ENCODE measurements at places on chromosomes 7 and 10.

DNA sequence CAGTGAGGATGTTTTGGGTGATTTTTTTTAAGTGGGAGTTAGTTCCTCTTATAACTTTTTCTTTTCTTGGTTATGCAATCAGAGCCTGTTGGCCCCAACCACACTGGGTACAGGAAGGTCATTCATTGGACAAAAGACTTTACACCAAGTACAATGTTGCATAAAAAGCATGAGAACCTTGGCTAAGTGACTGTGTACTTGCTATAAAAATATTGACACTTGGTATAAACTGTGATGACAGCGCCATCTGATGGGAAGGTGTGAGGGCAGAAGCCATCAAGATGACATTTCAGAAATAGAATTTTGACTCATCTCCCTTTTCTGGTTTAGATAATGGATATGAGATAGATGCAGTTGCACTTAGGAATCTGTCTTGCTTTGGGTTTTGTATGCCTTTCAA, 126.4 kb upstream of the CCDC6 start:
- DNase-seq: peak; percentile 62

- no peak for DNase-seq
Observed at GRCh38 chr7:134755422-134756022, 23.9 kb upstream of the CALD1 start.

DNA sequence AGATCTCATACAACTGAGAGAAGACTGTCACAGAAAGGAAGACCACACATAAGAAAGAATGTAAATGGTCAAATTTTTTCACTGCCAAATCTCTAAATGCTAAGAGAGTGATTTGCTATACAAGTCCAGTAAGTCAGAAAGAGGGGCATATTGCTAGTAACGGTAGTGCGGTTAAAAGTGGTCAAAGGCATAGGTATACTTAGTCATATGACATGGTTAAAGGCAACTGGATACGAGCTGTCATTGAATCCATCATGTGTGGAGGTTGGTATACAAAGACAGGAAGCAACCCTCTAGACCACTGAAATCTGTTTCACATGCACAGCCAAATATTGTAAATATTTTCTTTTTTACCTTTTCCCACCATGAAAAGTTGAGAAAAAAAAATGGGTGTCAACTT, 4.8 kb downstream of the INHBA start:
- DNase-seq: no peak

DNA sequence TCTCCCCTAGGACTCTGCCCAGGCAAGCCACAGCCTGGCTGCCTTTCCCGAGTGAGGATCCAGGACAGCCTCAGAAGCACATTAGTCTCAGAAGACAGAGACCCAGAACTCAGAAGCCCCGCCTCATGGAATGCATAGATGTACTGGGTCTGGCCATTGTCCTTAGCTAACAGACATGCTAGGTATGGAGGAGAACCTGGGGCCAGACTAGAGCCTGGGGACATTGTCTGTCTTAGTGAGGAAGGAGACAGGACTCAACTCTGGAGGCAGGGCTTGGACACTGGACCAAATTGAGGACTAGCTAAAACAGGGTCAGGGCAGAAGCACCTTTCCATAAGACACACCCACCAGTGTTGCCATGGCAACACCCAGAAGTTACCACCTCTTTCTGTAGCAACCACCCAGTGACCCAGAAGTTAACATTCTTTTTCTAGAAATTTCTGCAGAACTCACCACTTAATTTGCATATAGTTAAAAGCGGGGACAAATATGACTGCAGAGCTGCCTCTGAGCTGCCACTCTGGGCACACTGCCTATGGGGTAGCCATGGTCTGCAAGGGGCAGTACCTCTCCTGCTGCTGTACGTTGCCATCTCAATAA, 27.5 kb downstream of the TLX1 start:
- DNase-seq: no peak

DNA sequence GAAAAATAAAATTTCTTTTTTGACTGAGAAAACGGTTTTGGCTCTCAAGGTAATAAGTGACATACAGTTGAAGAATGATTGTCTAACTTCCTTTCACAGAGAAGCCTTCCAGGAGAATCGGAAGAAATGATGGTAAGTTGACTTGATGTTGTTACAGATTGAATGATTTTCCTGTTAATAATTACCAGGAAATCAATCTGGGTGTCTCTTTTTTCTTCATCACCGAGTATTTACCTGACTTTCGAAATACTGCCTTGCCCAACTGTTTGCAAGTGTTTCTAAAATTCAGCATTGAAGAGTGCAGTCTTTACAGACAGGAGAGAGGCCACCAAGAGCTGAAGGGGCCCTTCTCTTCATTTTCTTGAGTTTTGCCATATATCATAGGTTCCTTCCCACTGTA, 4.0 kb downstream of the ITIH2 start:
- DNase-seq: no peak
